Activated naive CD8-positive, alpha-beta T cell treated with anti-CD3 and anti-CD28 coated beads, Interleukin-2, amount 10 ng/mL, durations not matched to agents 7 days and 5 days (primary cell): ENCODE measurements at places on chromosomes 11 and 22. TPM values are rescaled to one million over a fixed set of nuclear protein-coding genes. Genes with fewer than 3 reads are reported as not detected.

GRCh38 chr11:117547195-117547850, 219.7 kb downstream of the CEP164 start:
- no peaks in the 10 kb centered on the region for H3K36me3 ChIP-seq
- no peaks in the 10 kb centered on the region for H3K4me1 ChIP-seq
- no peak overlapping the region for H3K4me3 ChIP-seq
- DNase-seq = no peak
- H3K27ac ChIP-seq = no peak overlapping the region
- H3K27me3 ChIP-seq = peaks cover 3% of the 10 kb centered on the region

DNA sequence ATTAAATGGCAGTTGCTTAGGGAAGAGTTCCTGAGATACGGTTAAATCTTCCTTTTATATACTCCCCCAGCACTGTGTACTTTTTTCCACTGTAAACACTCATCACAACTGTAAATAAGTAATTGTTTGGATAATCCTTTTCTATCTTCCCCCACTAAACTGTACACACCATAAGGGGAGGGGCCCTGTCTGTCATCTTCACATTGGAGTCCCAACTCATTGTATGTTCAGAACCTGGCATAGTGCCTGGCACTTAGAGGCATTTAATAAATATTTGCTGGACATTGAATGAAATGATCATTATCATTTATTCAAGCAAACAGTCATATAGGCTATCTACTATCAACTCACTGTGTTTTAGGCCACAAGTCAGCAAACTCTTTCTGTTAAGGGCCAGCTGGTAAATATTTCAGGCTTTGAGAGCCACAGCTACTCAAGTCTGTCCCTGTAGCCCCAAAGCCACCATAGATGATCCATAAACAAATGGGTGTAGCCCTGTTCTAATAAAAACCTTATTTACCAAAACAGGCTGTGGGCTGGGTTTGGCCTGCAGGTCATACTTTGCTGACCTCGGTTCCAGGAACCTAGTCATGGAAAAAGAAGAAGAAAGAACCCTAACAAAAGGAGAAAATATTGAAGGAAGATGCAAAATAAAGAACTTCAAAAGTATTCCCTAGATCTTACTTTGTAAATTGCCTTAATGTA, 70.0 kb downstream of the AMOTL1 start:
- H3K4me1 ChIP-seq = no peaks in the 10 kb centered on the region
- H3K4me3 ChIP-seq = no peak overlapping the region
- H3K27ac ChIP-seq = no peak overlapping the region
- peaks cover 5% of the 10 kb centered on the region for H3K27me3 ChIP-seq

DNA sequence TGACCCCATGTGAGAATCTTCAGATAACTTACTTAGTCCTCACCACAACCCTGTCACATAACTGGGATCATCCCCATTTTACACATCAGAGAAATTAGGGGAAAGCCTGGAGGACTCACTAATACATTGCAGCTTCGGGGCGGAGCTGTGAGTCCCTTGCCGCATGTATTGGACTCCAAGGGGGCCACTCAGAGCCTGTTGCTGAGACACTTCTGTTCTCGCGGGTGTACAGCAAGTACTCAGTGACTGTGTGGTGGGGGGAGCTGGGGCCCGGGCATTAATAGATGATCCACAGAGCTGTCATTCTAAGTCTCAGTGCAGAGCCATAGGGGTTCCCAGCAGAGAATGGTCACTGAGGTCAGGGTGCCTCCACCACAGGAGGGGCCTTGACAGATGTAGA, 13.5 kb downstream of the OAF start:
- no peak overlapping the region for H3K4me3 ChIP-seq
- H3K4me1 ChIP-seq = peaks cover 18% of the 10 kb centered on the region
- DNase-seq = no peak
- no peak overlapping the region for H3K27ac ChIP-seq

The LARGE2 gene
- 2.7 TPM for total RNA-seq

DNA sequence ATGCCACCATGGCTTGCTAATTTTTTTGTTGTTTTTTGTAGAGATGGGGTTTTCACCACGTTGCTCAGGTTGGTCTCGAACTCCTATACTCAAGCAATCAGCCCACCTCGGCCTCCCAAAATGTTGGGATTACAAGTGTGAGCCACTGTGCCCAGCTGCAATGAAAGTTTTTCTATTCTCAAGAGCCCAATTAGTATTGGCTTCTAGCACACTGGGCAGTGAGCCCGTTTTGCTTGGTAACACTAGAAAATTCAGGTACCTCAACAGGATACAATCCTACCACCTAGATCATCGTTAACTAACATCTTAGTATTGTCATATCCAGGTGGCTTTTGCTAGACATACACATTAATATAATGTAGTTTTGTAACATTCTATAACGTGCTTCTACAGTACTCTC, 19.0 kb downstream of the SEC14L3 start:
- H3K36me3 ChIP-seq = no peaks in the 10 kb centered on the region
- H3K27ac ChIP-seq = no peak overlapping the region
- no peak for DNase-seq
- peaks cover 8% of the 10 kb centered on the region for H3K27me3 ChIP-seq

GRCh38 chr11:16749666-16750065, 11.2 kb downstream of the C11orf58 start:
- no peak overlapping the region for H3K4me3 ChIP-seq
- no peaks in the 10 kb centered on the region for H3K27me3 ChIP-seq
- H3K36me3 ChIP-seq = peaks cover 49% of the 10 kb centered on the region
- H3K27ac ChIP-seq = no peak overlapping the region
- no peak for DNase-seq

DNA sequence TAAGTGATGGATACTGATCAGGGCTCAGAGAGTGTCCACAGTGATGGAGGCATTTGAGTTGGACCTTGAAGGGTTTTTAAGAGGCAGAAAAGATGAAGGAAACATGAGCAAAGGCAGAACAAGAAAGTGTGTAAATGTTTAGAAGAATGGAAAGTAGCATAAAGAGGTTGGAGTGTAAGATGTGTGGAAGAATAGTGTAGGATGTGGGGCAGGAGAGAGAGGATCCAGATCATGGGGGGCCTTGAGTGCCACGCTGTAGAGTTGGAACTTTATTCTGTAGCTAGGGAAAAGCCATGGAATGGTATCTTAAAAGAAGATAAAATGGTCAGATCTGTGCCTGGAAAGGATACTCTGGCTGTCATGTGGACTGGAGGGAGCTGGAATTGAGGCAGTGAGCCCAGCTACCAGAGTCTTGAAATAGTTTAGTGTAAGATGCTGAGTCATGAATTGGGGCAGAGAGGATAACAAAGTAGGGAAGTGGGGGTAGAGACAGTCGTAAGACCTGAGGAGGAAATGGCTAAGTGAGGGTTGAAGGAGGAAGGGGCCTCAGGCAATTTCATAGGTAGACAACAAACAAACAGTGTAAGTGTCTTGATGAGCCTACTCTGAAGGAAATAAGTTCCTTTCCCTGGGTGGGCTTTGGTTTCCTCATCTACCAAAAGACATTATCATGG, 6.7 kb downstream of the KCNE3 start:
- H3K36me3 ChIP-seq = no peaks in the 10 kb centered on the region
- H3K27me3 ChIP-seq = peaks cover 11% of the 10 kb centered on the region
- no peak for DNase-seq
- no peaks in the 10 kb centered on the region for H3K4me1 ChIP-seq
- H3K4me3 ChIP-seq = no peak overlapping the region
- H3K27ac ChIP-seq = no peak overlapping the region

DNA sequence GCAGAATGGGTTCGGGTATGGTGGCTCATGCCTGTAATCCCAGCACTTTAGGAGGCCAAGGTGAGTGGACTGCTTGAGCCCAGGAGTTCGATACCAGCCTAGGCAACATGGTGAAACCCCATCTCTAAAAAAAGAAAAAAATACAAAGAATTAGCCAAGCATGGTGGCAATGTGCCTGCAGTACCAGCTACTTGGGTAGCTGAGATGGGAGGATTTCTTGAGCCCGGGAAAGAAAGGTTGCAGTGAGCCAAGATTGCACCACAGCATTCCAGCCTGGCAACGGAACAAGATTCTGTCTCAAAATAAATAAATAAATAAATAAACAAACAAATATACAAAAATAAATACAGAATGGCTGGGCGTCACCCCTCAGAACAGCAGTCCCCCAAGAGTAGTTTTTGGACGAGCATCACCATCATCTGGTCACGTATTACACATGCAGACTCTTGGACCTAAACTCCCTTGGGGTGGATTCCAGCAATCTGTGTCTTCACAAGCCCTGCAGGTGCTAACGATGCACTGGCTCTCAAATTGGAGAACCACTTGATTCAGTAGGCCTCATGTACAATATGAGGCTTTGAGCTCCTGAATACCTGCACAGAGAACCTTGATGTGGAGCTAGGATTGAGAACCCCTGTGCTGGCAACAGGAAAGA, 33.5 kb downstream of the CLMP start:
- no peak overlapping the region for H3K27ac ChIP-seq
- DNase-seq = no peak
- H3K36me3 ChIP-seq = no peaks in the 10 kb centered on the region

DNA sequence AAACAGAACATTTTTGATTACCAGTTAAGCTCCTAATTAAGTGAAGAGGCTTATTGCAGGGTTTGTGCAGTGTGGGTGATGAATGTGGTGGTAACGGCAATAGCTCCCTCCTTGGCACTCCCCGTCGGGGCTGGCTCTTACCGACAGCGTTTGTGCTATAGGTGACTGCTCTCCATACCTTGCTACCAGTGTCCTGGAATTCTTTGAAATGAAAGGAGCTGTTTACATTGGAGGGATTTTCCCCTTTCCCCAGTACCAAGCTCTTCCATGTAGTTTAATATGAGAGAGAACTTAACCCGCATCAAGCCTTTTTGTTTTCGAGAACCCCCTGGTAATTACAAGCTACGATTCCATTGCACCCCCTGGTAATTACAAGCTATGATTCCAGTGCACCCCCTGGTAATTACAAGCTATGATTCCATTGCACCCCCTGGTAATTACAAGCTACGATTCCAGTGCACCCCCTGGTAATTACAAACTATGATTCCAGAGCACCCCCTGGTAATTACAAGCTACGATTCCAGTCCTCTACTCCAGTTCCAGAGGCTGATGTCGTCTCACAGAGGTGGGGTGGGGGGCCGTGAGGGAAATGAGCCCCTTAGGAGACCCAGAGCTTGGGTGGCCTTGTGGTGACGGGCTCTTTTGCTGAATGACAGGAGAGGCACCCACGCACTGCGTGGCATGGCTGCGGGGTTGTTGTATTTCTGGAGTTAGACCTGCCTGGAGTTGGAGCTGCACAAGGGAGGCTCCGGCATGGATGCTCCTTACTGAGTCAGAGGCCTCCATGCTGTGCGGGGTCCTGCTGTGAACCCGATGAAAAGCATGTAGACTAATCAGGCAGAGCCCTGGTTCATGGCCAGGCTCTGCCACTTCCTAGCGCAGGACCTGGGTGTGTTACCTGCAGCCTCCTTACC, 205.3 kb downstream of the TBC1D22A start:
- H3K27me3 ChIP-seq = no peaks in the 10 kb centered on the region
- peaks cover 15% of the 10 kb centered on the region for H3K4me1 ChIP-seq
- H3K36me3 ChIP-seq = no peaks in the 10 kb centered on the region

- no peak overlapping the region for H3K4me3 ChIP-seq
- H3K27ac ChIP-seq = no peak overlapping the region
- no peaks in the 10 kb centered on the region for H3K4me1 ChIP-seq
- DNase-seq = no peak
- H3K27me3 ChIP-seq = no peaks in the 10 kb centered on the region
These were observed 99.1 kb downstream of the RRAS2 start for GRCh38 chr11:14259878-14260277.

DNA sequence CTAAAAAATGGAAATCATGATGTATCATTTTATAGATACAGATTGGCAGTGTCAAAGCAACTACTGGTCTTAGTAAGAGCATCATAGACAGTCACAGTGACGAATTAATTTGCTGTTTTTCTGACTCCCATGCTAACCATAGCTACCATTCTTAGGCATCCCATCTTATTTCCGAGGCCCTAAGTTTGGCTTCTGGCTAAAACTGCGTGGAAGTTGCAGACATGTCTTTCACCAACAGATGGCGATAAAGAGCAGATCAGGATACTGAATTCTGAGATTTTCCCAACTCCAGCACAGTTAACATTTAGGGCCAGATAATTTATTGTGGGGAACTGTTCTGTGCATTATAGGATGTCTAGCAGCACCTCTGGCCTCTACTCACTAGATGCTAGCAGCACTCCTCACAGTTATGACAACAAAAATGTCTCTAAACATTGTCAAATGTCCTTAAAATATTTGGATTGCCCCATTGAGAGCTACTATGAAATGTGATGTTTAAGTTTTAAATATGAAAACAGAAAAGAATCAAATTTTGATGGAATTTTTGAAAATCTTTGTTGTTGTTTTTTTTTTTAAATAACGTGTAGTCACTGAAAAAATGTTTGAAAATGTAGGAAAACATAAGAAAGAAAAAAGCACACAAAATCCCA, 16.3 kb downstream of the OR2AG2 start:
- H3K4me3 ChIP-seq = no peak overlapping the region
- H3K27ac ChIP-seq = no peak overlapping the region
- H3K4me1 ChIP-seq = peaks cover 13% of the 10 kb centered on the region
- H3K27me3 ChIP-seq = no peaks in the 10 kb centered on the region
- H3K36me3 ChIP-seq = peaks cover 3% of the 10 kb centered on the region

The OR6A2 gene
- not detected for total RNA-seq

The MMP13 gene
- not detected for total RNA-seq

- H3K4me1 ChIP-seq = peaks cover 3% of the 10 kb centered on the region
- H3K36me3 ChIP-seq = peaks cover 16% of the 10 kb centered on the region
- H3K27ac ChIP-seq = no peak overlapping the region
- no peak overlapping the region for H3K4me3 ChIP-seq
These were observed 47.7 kb upstream of the NFRKB start for GRCh38 chr11:129943036-129943435.

The FAM181B gene
- not detected for total RNA-seq

The FOLR2 gene
- not detected for total RNA-seq

- no peaks in the 10 kb centered on the region for H3K4me1 ChIP-seq
- no peak overlapping the region for H3K4me3 ChIP-seq
- H3K36me3 ChIP-seq = no peaks in the 10 kb centered on the region
- peaks cover 15% of the 10 kb centered on the region for H3K27me3 ChIP-seq
These were observed 13.8 kb upstream of the TEF start for GRCh38 chr22:41367680-41368542.

The SYT7 gene
- not detected for total RNA-seq

- H3K27me3 ChIP-seq = no peaks in the 10 kb centered on the region
- H3K4me3 ChIP-seq = no peak overlapping the region
- peaks cover 13% of the 10 kb centered on the region for H3K36me3 ChIP-seq
- H3K4me1 ChIP-seq = peaks cover 22% of the 10 kb centered on the region
- H3K27ac ChIP-seq = peak overlapping the region; percentile 4
These were observed 9.8 kb downstream of the TRAF6 start for GRCh38 chr11:36500315-36500721.

The CNGA4 gene
- total RNA-seq = 0.22 TPM

The SEPTIN5 gene
- not detected for total RNA-seq

DNA sequence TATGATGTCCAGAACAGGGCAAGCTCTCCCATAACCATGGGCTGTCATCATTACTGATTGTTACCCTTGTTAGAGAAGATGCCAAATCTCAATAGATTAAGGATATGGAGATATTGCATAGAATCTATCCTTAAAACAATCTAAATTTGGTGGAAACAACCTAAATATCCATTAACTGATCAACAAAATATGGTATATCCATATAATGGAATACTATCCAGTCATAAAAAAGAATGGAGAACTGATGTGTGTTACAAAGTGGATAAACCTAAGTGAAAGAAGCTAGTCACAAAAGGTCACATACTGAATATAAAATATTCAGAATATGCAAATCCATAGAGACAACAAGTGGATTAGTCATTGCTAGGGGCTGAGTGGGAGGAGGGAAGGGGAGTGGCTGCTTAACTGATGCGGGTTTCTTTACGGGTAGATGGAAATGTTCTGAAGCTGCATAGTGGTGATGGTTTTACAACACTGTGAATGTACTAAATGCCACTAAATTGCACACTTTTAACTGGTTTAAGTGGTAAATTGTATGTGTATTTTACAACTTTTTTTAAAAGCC, 36.1 kb upstream of the SMCO4 start:
- peaks cover 9% of the 10 kb centered on the region for H3K27me3 ChIP-seq
- no peak overlapping the region for H3K4me3 ChIP-seq
